Activated T-cell treated with anti-CD3 and anti-CD28 coated beads for 48 hours (primary cell): ENCODE measurements at places on chromosomes 1 and 21.

GRCh38 chr1:222167111-222167510 lies 380.8 kb downstream of the HHIPL2 start:
- peak; percentile 1 for DNase-seq

GRCh38 chr1:1858382-1859086 lies 32.4 kb downstream of the GNB1 start:
- DNase-seq: no peak

DNA sequence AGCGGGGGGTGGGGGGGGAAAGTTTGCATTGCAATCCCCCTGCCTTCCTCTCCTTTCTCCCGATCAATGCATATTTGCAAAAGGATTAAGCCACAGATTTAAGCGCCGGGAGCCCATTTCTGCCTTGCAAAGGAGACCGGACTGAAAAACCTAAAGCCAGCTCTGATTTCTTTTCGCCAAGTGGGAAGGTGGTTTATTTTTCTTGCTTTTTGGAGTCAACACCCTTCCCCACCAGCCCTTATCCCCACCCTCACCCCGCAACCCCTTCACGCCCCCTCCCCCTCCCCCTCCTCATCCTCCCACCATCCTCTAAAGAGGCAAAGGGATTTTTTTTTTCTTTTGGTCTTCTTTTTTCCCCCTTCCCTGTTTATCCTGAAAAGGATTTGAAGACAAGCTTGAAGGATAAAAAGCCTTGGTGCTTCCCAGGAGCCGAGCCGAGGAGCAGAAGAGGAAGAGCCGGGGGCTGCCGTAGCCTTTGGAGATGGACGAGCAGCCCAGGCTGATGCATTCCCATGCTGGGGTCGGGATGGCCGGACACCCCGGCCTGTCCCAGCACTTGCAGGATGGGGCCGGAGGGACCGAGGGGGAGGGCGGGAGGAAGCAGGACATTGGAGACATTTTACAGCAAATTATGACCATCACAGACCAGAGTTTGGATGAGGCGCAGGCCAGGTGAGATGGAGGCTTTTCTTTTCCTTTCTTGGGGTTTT lies 513 bp downstream of the PBX1 start:
- DNase-seq: no peak

GRCh38 chr1:92949937-92950817 lies 11.1 kb downstream of the DIPK1A start:
- DNase-seq: no peak

DNA sequence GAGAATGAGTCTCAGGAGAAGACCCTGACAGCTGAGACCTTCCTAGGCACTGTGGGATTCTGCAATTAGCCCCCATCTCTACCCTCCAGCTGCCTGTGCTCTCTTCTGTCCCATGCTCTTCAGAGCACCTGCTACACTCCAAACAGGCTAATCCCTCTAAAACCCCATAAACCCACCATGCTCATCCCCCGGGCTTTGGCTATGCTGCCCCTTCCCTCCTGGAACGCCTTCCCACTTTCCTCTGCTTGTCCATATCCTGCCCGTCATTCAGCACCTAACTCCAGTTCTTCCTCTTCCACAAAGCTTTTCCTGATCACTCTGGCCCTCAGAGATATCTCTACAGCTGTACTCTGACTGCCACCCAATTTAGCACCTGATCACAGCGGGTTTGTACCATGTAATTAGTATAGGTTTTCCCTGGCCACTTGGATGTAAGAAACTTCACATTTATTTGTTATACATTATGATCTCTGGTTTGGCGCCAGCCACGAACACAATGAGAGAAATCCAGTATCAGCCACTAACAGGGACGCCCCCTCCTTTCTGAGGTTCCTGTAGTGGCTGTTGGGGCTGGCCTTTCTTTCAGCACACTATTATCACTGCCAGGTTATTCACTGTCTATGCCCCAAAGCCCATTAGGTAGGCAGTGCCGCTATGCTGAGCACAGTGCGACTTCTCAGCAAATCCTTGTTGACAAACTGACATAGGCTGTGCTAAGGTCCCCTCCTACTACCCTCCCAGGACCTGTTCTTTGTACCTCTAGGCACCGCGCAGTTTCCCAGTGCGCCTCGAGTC lies 45.1 kb downstream of the CDC7 start:
- no peak for DNase-seq

GRCh38 chr1:235265900-235266299 lies 62.1 kb downstream of the ARID4B start:
- no peak for DNase-seq

GRCh38 chr1:148363439-148363810 lies 119.7 kb downstream of the PPIAL4G start:
- no peak for DNase-seq

GRCh38 chr1:68384321-68384813 lies 65.4 kb downstream of the RPE65 start:
- no peak for DNase-seq
